ENCODE measurements at places on chromosomes 7 and 10.
A peak's percentile ranks its signal among the peaks of the same experiment; 100 is the strongest.

DNA sequence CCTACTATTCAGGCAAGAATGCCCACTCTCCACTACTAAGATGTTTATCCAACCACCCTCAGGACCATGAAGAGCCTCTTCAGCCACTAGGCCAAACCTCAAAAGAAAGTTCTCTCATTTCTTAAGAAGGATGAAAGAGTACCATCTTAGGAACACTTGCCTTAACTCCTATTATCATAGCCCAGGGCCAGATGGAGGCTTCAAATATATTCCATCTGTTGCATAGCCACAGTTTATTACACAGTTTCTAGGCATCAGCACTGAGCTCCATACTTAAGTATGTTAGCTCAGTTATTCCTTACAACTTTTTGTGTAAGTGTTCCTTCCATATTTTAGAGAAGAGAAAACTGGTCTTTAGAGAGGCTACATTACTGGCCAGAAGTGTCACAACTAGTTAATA is 37.4 kb upstream of the YAE1 start:
- DNase-seq = no peak

DNA sequence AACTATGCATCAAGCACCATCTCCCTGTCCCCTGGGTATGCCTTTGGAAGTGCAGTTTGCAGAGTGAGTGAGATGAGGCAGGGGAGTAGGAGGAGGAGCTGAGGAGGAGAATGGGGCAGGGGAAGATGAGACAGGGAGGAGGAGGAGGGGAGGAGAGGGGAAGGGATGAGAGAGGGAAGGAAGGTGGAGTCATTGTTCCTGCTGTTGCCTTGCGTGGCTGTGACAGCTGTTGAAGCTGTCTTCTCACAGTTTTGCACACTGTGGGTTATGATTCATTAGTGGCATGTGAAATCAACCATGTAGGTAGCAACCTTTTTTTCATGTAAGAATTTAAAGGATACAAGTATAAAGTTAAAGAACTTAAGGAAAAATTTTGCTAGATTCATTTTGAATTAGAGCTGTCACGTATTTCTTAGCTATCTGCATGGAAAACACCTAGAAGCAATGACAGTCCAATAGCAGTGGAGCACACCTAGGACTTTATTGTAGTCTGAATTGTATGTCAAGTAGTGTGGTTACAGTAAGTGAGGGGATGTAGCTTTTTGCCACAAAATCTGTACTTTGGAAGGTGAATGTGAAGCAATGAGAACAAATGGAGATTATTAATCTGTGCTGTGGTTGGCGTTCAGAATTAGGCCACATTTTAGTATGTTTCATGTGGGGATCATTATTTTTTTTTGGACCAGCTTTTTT is 21.7 kb downstream of the CCM2 start:
- peak; percentile 26 for DNase-seq

GRCh38 chr7:95056107-95056739 is 148.8 kb downstream of the PPP1R9A start:
- DNase-seq = no peak

- no peak for DNase-seq
Observed at GRCh38 chr7:158439035-158439434, 148.6 kb downstream of the PTPRN2 start.

DNA sequence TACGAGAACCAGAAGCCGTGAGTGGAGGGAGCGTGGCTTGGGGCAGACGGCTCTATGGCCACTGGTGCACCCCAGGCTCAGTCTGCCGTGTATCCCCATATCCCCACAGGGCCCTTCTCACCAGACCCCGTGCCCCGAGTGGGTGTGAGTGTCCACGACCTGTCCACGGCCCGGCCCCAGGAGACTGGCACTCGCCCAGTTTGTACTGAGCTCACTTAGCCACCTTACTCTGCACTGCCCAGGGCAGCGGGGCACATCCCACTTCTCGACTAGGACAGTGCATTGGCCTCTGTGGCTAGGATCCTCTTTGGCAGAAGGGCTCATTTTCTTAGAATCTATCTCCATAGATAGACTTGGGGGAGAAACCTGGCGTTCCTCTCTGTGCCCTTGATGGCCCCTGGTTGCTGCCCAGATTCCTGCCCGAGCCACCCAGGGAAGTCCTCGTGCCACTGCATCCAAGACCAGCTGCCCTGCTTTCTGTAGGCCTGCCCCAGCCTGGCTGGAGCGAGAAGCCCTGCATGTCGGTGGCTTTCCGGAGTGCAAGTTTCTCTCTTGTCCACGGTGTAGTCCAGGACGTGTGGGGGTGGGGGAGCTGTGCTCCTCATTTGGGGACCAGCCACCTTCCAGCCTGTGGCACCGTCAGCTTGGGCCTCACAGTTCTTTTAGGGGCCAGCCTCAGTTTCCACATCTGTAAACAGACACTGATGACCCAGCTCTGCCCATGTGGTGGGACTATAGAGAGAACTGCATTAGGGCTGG is 11.9 kb downstream of the TMEM120A start:
- DNase-seq = no peak

DNA sequence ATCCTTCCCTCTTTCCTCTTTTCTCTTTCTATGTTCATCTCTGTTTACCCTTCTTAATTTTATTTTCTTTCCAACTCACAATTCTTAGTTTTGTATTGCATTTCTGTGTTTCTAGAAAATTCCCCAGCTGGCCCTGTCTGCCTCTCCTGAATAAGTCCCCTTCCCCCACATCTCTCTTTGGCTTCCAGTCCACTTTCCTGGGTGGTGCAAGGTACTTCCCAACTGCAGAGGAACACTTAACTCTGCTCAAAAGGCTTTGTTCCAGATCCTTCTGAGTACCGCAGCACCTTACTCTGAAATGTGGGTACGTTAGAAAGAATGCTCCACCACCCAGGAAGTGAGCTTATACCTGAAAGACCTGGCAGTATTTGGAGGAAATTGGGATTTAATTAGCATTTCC is 227.0 kb downstream of the TMEM178B start:
- DNase-seq = no peak

- no peak for DNase-seq
Observed at GRCh38 chr10:60358282-60358681, 31.4 kb downstream of the ANK3 start.

DNA sequence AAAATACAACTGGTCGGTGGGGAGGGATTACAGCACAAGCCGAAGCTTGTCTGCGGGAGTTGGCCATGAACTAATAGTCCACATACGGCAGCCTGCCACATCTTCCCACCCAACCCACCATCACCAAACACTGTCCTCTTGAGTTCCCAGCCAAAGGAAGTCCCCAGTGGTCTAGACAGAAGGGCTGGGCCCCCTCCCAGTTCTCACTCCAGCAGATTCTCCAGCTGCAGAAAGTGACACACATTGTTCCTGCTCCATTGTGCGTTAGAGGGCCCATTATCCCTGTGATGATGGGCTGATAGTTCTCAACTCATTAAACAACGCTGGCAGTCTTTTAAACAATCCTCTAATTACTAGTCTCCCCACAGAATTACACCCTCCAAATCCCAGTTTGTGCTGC is 148.0 kb downstream of the FGFR2 start:
- no peak for DNase-seq

DNA sequence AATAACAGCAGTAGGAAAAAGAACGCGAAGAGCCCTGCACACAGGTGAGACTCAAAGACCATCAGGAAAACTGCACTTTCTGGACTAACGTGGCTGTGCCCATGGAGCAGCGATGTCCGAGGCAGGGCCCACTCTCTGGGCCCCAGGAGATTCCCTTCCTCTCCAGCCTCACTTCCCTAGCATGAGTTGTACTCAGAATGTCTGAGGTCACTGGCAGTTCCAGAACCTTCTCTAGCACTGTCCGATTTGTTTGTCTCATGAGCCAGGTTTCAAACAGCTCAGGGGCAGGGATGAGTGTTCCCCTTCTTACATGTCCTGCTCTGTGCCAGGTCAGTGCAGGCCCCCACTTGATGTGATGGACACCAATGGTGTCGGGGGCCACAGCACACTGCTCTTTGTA is 484.2 kb downstream of the PTPRN2 start:
- DNase-seq = no peak

DNA sequence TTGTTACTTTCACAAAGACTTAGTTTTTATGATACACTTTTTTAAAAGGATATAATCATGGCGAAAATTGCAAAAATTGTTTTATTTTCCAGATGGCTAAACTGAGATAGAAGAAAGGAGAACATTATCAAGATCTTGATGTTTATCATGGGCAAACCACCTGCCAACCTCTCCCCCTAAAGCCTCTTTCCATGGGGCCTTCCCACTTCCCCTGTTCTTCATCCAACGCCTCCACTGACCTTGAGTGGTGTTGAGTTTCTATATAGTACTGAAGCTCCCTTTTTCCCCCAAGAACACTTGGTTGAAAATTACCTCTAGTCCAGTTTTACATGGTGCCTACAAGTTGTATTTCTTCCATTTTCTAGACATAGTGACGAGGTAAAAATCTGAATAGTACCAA is 5.0 kb downstream of the CREB3L2 start:
- DNase-seq = no peak

DNA sequence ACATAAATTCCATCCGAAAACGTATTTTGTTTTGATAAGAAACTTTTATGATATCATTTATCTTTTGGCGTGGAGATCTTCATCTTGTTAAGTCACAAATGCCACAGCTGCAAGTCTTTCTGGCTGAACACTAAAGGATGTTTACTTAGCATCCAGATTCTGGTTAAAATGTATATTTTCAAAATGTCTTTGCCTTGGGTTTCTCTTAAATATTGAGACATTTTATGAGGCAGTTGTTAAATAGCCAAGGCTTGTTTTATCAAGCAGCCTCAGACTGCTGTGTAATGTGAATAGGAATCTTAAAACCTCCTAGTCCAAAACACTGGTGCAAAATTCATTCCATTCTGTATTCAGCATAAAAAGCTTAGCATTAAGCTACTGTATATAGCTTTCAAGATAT is 136.3 kb upstream of the FZD1 start:
- DNase-seq = no peak

- DNase-seq = no peak
Observed at GRCh38 chr10:58400609-58401008, 15.4 kb downstream of the TFAM start.

GRCh38 chr7:134637934-134638719 is 8.5 kb upstream of the BPGM start:
- no peak for DNase-seq

- DNase-seq = no peak
Observed at GRCh38 chr7:44650772-44651171, 44.3 kb downstream of the OGDH start.

- no peak for DNase-seq
Observed at GRCh38 chr7:138556771-138557484, 96.9 kb downstream of the TRIM24 start.

DNA sequence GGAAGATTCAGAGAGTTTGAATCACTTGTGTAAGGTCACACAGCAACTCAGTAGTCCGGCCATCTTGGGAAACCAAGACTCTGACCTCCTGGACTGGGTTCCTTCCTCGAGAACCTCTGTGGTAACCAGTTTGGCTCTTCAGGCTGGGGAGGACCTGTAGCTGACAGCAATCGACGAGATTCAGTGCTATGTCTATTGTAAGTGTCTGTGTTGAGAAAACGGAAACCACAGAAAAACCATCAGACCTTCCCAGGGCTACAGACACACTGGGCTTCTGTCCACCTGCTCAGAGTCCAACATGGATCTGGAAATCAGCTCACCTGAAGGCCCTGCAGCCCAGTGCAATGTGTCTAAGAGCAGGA is 403.7 kb downstream of the RPS24 start:
- DNase-seq = no peak

- DNase-seq = no peak
Observed at GRCh38 chr10:62270020-62270419, 1.4 kb upstream of the RTKN2 start.

- no peak for DNase-seq
Observed at GRCh38 chr10:70293169-70293843, 9.5 kb upstream of the NPFFR1 start.

- no peak for DNase-seq
Observed at GRCh38 chr7:149475121-149476045, 14.5 kb upstream of the ZNF777 start.

DNA sequence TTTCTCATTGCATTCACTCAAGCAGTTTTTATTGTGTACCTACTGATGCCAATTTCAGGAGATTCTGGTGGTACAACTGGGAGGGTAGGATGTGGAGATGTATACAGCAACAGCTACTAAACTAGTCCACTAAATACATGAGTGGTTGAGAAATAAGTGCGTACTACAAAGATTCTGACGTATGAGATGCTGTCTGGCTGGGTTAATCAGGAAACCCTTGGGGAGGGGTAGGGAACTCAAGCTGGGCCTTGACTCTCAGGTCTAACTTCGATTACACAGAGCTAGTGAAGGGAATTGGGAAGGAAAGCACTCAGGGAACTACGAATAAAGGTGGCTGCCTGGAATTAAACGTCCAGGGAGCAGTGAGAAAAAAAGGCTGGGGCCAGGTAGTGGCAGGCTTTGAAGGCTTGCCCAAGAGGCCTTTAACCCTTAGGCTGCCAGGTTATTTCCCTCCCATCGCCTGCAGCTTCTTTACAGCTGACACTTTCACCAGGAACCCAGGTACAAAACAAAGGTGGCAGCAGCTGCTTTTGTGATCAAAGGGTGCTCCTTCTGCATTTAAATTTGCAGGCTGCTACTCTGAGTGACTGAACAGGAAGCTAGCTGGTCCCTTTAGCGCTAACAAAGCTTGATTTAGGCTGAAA is 3.2 kb downstream of the MMS19 start:
- no peak for DNase-seq

GRCh38 chr10:31646519-31646918 is 282.1 kb downstream of the ARHGAP12 start:
- DNase-seq = no peak

DNA sequence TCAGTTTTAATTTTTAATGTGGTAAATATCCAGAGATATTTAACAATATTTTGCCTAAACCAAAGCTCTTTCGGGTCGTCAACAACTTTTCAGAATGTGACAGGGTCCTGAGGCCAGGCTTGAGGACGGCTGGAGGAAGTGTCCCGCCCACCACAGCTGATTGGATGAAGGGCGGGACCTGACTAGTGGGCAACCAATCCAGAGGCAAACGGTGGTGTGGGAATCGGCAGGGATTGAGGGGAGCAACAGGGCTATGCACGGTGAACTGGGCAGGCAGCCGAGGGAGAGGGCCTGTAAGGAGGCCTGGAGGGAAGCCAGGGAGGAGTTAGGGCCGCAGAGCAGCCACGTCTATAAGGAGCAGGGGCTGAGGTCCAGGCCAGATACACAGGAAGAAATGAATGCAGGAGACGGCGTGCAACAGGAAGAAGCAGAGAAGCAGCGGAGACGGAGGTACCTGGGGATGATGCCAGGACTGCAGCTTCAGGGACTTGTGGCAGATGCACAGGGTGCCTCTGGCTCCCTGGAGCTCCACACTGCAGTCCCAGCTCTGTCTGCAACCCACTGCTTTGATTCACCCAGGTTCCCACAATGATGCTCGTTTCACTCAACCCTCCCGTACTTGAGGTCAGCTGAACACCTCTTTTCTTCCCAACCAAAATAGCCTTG is 46.1 kb upstream of the ZMIZ1 start:
- no peak for DNase-seq

- no peak for DNase-seq
Observed at GRCh38 chr10:4216726-4217125, 431.7 kb upstream of the KLF6 start.

DNA sequence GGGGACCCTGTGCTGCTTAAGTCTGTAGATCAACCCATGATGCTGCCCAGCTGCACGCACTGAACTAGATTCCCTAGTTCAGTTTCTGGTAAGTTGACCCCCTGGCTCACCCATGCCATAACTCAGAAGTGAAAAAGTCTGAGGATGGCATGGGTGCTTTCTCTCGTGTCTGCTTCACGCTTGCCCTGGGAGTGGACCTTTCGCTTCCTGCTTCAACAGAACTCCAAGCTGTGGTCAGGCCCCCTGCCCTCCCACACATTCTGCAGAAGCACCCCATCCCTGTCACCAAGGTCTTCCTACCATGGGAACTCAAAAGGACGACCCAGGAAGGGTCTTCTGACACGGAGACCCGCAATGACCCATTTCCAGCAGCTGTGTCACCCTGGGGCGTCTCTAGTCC is 39.9 kb downstream of the LRRC18 start:
- no peak for DNase-seq

GRCh38 chr10:88059190-88059589 is 195.8 kb downstream of the PTEN start:
- no peak for DNase-seq

Data from GM03348 (cell line).